ENCODE measurements at places on chromosomes 13 and 19.

GRCh38 chr19:36773223-36773579, 594 bp upstream of the ZNF850 start:
- DNase-seq = no peak

DNA sequence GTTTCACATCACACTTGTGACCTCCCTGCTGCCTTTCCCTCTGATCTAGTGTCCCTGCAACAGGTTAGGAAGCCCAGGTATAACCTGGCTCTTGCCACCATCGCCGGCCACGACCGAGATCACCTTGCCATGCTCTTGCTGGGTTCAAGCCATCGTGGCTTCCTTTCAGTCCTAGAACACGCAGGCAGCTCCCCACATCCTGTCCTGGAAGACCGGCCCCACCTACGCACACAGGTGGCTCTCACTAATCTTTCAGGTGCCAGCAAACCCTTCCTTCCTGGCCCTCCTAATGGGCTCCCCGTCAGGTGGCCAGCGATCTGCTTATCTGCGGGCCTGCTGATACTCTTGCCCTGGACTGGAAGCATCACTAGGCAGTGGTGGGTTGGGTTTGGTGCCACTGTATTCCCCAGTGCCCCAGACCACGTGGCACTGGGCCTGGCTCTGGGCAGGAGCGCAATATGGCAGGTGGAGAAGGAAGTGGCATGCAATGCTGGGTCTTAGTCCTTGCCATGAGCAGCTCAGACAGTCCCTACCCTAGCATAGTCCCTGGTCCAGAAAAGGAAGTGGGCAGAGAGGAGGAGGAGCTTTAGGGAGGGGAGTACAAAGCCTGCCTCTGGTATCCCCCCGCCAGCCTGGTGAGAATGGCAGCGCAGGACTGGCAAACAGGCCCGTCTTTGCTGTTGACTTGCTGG, 11.8 kb downstream of the PPP1R37 start:
- no peak for DNase-seq

DNA sequence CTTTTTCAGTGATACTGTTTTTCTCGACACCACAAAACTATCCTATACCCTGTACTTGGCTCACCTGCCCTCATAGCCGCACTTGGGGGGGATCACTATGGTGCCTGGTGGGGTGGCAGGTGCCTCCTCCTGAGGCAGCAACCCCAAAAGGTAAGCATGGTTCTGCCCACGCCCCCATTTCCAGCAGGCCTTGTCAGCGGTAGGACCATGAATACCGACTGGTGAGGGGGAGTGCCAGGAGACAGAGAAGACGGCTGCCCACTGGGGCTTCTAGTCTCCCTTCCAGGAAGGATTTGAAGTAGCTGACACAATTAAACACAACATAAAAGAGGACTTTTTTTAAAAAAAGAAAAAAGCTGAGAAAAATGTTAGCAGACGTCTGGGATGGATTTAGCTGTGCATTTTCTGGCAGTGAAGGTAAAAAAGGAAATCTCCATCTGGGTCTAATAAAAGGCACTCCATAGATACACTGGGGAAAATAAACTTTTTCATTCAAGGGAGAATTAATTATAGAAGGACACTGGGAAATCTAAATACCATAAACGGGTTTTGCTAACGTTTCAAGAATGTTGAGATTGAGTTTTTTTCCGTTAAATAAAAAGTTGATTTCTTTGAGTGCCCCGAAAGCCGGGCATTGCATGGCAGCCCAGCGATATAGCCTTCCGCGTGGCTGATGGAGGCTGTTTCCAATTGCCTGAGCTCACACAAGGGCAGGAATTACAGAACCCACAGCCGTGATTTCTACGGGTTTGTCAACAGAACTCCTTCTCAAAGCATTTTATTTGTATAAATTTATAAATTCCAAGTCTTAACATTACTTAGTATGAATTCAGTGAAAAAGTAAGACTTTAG, 45.1 kb downstream of the ATP11A start:
- no peak for DNase-seq

DNA sequence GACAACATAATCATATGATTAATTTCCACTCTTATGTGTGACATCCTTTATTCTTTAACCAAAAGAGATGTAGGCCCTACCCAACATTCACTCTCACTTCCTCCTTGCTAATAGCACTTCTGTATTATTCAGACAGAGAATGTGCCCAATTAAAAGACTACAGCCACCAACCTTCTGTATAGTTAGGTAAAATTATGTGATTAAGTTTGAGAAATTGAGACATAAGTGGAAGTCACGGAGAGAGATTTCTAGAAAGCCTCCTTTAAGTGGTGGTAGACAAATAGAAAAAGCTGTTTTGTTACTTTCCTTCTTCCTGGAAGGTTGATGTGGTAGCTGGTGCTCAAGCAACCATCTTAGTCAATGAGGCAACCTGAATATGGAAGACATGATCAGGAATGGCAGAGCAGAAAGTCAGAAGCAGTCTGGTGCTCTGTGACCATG, 14.8 kb downstream of the EPSTI1 start:
- no peak for DNase-seq

GRCh38 chr19:24040621-24041020, 46.4 kb upstream of the ZNF254 start:
- DNase-seq = no peak

DNA sequence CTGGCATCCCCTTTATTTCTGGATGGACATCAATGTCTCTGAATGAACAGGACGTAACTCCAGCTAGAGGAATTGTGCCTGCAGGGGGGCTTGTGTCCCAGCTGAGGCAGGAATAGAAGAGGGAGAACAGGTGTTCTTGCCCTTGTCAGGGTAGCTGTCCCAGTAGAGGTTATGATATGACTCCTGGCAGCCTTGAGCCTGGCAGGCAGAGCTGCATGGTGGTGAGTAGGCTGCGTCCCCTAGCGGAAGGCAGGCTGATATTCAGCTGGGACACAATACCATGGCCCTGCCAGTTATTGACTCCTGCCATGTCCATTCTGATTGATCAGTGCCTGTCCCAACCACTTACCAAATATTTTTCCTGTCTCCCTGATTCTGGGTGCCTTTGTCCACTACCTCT, 197.2 kb downstream of the RAP2A start:
- DNase-seq = no peak

Data from activated CD8-positive, alpha-beta memory T cell treated with anti-CD3 and anti-CD28 coated beads for 24 hours (primary cell).